ENCODE measurements at places on chromosomes 7 and 10.

DNA sequence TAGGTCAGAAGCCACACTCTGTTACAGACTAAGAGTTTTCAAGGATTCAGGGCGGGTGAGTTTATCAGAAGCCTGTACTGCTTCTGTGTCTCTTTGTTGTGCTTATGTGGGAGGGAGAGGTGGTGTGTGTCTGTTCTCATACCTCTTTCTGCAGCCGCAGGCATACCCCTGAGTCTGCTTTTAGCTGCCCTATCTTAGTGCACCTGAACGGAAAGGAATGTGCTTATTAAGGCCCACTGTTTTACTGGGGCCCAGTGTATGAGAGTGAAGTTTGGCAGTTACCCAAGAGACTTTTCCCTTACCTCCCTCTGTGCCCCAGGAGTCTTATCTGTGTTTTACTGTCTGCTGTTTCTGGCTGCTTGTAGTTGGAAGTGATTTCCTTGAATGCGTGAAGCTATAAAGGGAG lies 104.3 kb downstream of the TYW1 start:
- no peaks in the 10 kb centered on the region for H3K27me3 ChIP-seq
- H3K4me1 ChIP-seq = no peaks in the 10 kb centered on the region
- no peak for DNase-seq
- peaks cover 20% of the 10 kb centered on the region for H3K36me3 ChIP-seq

DNA sequence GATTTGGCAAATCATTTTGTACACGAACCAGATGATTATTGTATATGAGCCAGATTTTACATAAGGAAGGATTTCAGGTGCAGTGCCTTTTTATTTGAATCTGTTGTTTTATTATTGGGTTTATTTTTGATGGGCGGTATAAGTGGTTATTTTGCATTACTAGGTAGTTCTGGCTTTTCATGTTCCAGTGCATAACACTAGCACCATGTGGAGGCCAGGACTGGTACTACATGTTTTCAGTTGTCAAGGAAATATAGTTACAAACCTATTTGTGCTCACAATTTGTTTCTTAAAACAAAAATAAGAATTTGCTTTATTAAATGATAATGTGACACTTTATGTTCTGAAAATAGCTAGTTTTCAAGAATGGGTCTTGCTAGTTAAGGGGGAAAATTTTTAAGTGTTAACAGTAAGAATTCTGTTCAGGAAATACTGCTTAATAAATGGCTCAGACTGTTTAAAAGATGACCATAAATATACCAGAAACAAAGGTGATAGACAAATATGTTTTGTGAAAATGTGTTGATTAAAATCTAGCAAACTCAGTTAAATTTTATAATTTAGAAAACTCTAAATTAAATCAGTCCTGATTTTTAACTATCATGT lies 7.1 kb upstream of the SEMA3E start:
- no peak overlapping the region for H3K27ac ChIP-seq
- DNase-seq = peak; percentile 41
- no peaks in the 10 kb centered on the region for H3K27me3 ChIP-seq
- H3K4me3 ChIP-seq = no peak overlapping the region

DNA sequence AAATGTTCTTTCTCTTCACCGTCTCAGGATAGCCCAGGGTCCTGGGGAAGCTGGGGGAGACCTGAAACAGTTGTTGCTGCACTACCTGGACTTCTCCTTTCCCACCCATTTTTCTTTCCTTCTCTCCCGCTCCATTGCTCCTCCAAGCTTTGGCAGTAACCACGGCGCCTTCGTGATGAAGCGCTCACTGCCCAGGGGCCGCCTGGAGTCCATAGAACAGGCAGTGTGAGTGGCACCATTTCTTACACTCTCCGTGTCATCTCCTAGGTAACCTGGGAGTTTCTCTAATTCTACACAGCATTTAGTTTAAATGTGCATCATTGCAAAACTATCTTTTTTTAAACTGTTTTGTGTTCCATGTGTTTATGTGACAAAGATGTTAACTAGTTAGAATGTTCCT lies 40.3 kb upstream of the BHLHA15 start:
- no peaks in the 10 kb centered on the region for H3K27me3 ChIP-seq
- no peak overlapping the region for H3K4me3 ChIP-seq
- no peaks in the 10 kb centered on the region for H3K36me3 ChIP-seq
- no peak overlapping the region for H3K27ac ChIP-seq
- no peaks in the 10 kb centered on the region for H3K4me1 ChIP-seq
- no peak for DNase-seq

DNA sequence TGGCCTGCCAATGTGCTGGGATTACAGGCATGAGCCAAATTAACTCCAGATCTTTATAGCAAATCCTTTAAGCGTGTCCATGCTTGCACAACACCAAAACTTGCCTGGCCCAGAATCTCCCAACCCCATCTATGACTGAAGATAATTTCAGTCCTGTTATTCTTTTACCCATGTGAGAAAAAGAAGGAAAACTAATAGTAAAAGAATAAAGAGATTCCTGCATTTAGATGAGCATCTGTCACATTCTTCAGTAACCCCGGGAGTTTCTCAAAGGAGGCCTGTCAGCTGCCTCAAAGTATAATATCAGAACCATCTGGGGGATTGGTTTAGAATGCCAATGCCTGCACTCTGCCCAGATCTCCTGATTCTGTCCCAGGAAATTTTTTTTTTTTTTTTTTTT lies 158.1 kb upstream of the KMT2E start:
- H3K4me1 ChIP-seq = no peaks in the 10 kb centered on the region
- no peaks in the 10 kb centered on the region for H3K36me3 ChIP-seq
- H3K27ac ChIP-seq = no peak overlapping the region
- H3K4me3 ChIP-seq = no peak overlapping the region
- H3K27me3 ChIP-seq = peaks cover 17% of the 10 kb centered on the region
- no peak for DNase-seq

GRCh38 chr7:94426980-94427875 lies 32.5 kb downstream of the COL1A2 start:
- H3K4me3 ChIP-seq = peak overlapping the region; percentile 77
- peak overlapping the region; percentile 89 for H3K27ac ChIP-seq
- DNase-seq = no peak
- H3K27me3 ChIP-seq = peaks cover 91% of the 10 kb centered on the region
- H3K4me1 ChIP-seq = peaks cover 81% of the 10 kb centered on the region

DNA sequence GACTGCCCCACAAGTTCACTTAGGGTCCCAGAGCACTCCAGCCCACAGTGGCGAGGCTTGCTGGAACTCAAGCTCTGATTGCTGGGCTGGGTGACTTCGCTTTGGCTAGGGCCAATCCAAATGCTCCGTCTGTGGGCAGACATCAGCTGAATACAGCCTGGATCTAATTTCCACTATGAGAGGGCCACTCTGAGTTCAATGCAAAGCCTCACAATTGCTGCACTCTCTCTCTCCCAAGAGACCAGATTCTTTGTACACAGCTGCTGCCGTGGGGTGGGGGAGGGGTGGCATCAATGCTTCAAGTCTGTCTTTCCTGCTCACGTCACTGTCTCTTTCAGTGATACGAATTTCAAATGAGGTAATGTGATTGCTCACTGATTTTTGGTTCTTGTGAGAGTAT lies 47.3 kb upstream of the BPGM start:
- peaks cover 10% of the 10 kb centered on the region for H3K36me3 ChIP-seq
- H3K27me3 ChIP-seq = no peaks in the 10 kb centered on the region
- H3K27ac ChIP-seq = no peak overlapping the region
- DNase-seq = no peak

GRCh38 chr7:70457883-70458680 lies 673.9 kb upstream of the GALNT17 start:
- no peak for DNase-seq
- no peaks in the 10 kb centered on the region for H3K27me3 ChIP-seq
- H3K36me3 ChIP-seq = no peaks in the 10 kb centered on the region
- no peak overlapping the region for H3K4me3 ChIP-seq

DNA sequence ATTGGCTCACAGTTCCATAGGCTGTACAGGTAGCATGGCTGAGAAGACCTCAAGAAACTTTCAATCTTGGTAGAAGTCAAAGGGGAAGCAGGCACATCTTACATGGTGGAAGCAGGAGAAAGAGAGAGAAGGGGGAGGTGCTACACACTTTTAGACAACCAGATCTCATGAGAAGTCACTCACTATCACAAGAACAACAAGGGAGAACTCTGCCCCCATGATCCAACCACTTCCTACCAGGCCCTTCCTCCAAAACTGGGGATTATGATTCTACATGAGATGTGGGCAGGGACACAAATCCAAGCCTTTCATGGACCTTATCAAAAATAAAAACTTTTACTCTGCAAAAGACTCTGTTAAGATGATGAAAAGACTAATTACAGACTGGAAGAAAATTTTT lies 183.2 kb upstream of the TRIM24 start:
- H3K27ac ChIP-seq = no peak overlapping the region
- no peak overlapping the region for H3K4me3 ChIP-seq
- no peaks in the 10 kb centered on the region for H3K36me3 ChIP-seq
- no peaks in the 10 kb centered on the region for H3K27me3 ChIP-seq
- no peak for DNase-seq

DNA sequence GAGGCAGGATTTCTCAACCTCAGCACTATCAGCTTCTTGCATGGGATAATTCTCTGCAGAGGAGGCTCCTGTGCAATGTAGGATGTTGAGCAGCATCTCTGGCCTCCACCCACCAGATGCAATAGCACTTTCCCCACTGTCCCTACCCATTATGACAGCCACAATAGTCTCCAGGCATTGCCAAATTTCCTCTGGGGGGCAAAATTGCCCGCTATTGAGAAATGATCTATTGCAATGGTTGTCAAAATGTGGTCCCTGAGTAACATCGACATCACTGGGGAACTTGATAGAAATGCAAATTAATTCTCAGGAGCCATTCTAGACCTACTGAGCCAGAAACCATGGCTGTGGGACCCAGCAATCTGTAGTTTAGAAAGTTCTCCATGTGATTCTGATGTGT lies 7.0 kb downstream of the KCNK18 start:
- peaks cover 5% of the 10 kb centered on the region for H3K36me3 ChIP-seq
- no peak overlapping the region for H3K4me3 ChIP-seq
- peaks cover 5% of the 10 kb centered on the region for H3K27me3 ChIP-seq
- H3K4me1 ChIP-seq = no peaks in the 10 kb centered on the region

GRCh38 chr7:103051519-103051918 lies 23.1 kb downstream of the FBXL13 start:
- no peak overlapping the region for H3K4me3 ChIP-seq
- H3K36me3 ChIP-seq = peaks cover 35% of the 10 kb centered on the region
- H3K4me1 ChIP-seq = no peaks in the 10 kb centered on the region
- H3K27me3 ChIP-seq = peaks cover 1% of the 10 kb centered on the region
- H3K27ac ChIP-seq = no peak overlapping the region

DNA sequence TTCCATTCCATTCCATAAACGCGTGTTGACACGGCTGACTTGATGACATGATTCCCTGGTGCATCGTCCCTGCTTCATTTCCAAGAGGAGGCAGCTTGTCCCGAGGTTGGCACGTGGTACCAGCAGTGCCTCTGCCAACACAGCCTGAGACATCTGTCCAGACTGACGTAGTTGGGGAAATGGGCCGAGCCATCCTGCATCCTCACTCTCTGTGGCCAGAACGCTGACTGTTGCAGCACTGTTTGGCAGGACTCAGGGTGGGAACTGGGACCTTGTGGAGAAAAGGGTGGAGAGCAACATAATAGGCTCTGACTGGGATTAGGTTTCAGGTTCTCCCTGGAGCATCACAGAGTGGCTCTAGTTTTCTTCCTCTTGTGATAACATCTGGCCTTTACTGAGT lies 118.6 kb upstream of the BTBD16 start:
- peaks cover 62% of the 10 kb centered on the region for H3K4me1 ChIP-seq
- no peaks in the 10 kb centered on the region for H3K27me3 ChIP-seq
- H3K27ac ChIP-seq = peak overlapping the region; percentile 47
- DNase-seq = peak; percentile 60
- H3K4me3 ChIP-seq = no peak overlapping the region

- H3K27me3 ChIP-seq = no peaks in the 10 kb centered on the region
- no peak for DNase-seq
Measured at GRCh38 chr10:132544744-132545658, 7.4 kb downstream of the INPP5A start.

DNA sequence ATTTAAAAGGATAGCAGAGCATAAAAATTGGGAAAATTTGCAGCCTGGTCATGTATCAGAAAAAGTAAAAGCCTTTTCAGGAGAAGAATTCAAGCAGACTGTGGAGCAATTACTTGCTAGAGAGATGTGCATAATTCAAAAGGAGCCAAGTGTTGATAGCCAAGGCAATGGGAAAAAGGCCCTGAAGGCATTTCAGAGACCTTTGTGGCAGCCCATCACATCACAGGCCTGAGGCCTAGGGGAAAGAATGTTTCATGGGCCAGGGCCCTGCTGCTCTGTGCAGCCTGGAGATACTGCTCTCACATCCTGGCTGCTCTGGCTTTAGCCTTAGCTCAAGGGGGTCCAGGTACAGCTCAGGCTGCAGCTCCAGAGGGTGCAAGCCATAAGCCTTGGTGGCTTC lies 152.9 kb downstream of the MAGI2 start:
- no peaks in the 10 kb centered on the region for H3K36me3 ChIP-seq
- H3K27ac ChIP-seq = no peak overlapping the region
- H3K4me1 ChIP-seq = peaks cover 44% of the 10 kb centered on the region
- H3K27me3 ChIP-seq = no peaks in the 10 kb centered on the region

DNA sequence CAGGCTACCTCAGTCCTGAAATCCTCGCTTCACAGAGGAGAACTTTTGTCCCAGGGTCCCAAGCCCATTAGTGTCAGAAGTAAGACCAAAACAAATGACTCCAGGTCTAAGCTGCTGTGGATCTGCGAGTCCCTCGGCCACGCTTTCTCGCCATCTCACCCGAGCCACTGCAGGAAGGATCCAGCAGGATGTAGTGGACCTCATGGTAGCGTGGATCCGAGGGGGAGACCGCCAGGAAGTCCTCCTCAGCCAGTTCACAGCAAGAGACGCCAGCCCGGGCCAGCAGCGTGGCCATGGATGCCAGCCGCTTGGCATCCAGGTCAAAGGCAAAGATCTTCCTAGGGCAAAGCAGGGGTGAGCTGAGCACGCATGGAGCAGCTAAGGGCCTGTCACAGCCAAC lies 4.6 kb downstream of the NSUN5 start:
- peaks cover 11% of the 10 kb centered on the region for H3K4me1 ChIP-seq
- H3K27me3 ChIP-seq = no peaks in the 10 kb centered on the region
- H3K4me3 ChIP-seq = no peak overlapping the region
- H3K27ac ChIP-seq = no peak overlapping the region
- H3K36me3 ChIP-seq = peaks cover 13% of the 10 kb centered on the region
- DNase-seq = no peak

GRCh38 chr10:115390607-115391006 lies 297.4 kb downstream of the ATRNL1 start:
- H3K4me3 ChIP-seq = no peak overlapping the region
- no peaks in the 10 kb centered on the region for H3K4me1 ChIP-seq
- 0 out of 2 replicates have a peak, but pooled peaks cover 6% of the 10 kb centered on the region for H3K36me3 ChIP-seq
- H3K27me3 ChIP-seq = no peaks in the 10 kb centered on the region
- no peak overlapping the region for H3K27ac ChIP-seq
- no peak for DNase-seq

DNA sequence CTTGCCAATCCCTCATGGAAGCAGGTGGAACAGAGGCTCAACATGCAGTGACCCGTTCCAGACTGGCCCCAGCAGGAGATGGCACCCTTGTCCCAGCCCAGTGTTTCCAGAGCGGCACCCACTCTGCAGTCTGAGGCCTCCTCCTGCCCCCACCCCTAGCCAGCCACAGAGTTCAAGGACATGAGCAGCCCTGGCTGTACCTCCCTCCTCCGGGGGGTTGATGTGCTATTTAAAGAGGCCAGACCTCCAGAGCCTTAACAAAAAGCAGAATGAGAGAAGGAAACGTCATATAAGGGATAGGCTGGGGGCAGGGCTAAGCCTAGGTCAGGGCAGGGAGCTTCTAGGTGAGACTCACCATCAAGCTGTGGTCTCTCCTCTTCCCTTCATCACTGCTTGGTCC lies 115.7 kb upstream of the NANOS1 start:
- no peak for DNase-seq
- H3K27ac ChIP-seq = no peak overlapping the region
- peaks cover 21% of the 10 kb centered on the region for H3K4me1 ChIP-seq
- H3K27me3 ChIP-seq = peaks cover 11% of the 10 kb centered on the region
- H3K36me3 ChIP-seq = no peaks in the 10 kb centered on the region

- peaks cover 3% of the 10 kb centered on the region for H3K27me3 ChIP-seq
- DNase-seq = peak; percentile 82
- H3K4me1 ChIP-seq = peaks cover 65% of the 10 kb centered on the region
- peaks cover 52% of the 10 kb centered on the region for H3K36me3 ChIP-seq
Measured at GRCh38 chr10:77320971-77321471, 316.6 kb downstream of the KCNMA1 start.

Measured in HFFc6 (cell line).